ENCODE measurements at places on chromosomes 12 and 14.

DNA sequence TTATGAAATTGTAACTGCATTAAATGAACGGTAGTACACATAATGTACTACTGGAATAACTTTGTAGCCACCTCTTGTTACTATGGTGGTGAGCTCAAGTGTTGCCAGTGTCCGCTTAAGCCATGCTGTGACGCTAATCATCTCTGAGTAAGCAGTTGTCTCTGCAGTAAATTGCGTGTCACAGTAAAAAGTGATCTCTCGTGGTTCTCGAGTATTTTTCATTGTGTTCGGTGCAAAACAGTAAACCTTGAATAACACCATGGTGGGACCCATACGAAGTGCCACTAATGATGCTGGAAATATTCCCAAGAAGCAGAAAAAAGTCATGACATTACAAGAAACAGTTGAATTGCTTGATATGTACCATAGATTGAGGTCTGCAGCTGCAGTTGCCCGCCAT lies 524.8 kb downstream of the SOX5 start:
- no peak for DNase-seq

- no peak for DNase-seq
Observed at GRCh38 chr12:110227138-110227537, 53.9 kb upstream of the ATP2A2 start.

- no peak for DNase-seq
Observed at GRCh38 chr12:124437617-124438436, 129.6 kb downstream of the NCOR2 start.

GRCh38 chr12:105083031-105083430 lies 1.2 kb downstream of the ALDH1L2 start:
- no peak for DNase-seq

- no peak for DNase-seq
Observed at GRCh38 chr14:44449680-44450079, 57.4 kb downstream of the FSCB start.

- DNase-seq: no peak
Observed at GRCh38 chr14:67510121-67510520, 21.6 kb upstream of the TMEM229B start.

GRCh38 chr14:89451229-89451628 lies 34.2 kb upstream of the FOXN3 start:
- no peak for DNase-seq

DNA sequence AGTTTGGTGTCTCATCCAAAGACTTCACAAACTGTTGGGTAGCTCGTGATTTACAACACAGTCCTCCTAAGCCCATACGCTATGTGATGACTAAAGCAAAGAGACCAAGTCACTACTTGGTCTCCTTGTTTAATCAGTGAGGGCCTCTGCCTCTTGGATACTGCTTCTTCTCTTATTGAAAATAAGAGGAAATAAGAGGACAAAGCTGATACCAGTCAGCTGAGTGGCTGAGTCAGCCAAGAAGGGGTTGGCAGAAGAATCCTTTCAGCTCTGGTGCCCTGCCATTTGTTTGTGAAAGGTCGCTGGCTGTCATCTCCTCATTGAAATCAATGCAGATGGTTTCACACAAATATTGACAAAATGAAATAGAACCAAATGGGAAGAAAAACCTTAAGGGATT lies 67.5 kb upstream of the SLC35F4 start:
- DNase-seq: no peak

All from stimulated activated CD4-positive, alpha-beta T cell treated with anti-CD3 and anti-CD28 coated beads, Interleukin-15, amount 100 ng/mL, for 24 hours (primary cell).